Large intestine (tissue), 12 donors: ENCODE measurements at places on chromosomes 11 and 22. TPM values are rescaled to one million over a fixed set of nuclear protein-coding genes. Genes with fewer than 3 reads are reported as not detected.
A peak's percentile ranks its signal among the peaks of the same experiment; 100 is the strongest.

GRCh38 chr11:22049276-22049675 is 143.6 kb upstream of the ANO5 start:
- no peak overlapping the region for H3K4me3 ChIP-seq
- H3K4me1 ChIP-seq: no peaks in the 10 kb centered on the region
- H3K27ac ChIP-seq: no peak overlapping the region

Gene THAP7
- 27.0 TPM for polyA plus RNA-seq

GRCh38 chr11:61120706-61121191 is 18.5 kb downstream of the CD5 start:
- H3K4me3 ChIP-seq: no peak overlapping the region
- H3K36me3 ChIP-seq: no peaks in the 10 kb centered on the region
- H3K4me1 ChIP-seq: peaks cover 4% of the 10 kb centered on the region
- peaks cover 2% of the 10 kb centered on the region for H3K27me3 ChIP-seq

Gene BACE1
- polyA plus RNA-seq: 37.1 TPM

Gene NXPE1
- polyA plus RNA-seq: 0.07 TPM

Gene MPZL3
- polyA plus RNA-seq: 16.7 TPM

DNA sequence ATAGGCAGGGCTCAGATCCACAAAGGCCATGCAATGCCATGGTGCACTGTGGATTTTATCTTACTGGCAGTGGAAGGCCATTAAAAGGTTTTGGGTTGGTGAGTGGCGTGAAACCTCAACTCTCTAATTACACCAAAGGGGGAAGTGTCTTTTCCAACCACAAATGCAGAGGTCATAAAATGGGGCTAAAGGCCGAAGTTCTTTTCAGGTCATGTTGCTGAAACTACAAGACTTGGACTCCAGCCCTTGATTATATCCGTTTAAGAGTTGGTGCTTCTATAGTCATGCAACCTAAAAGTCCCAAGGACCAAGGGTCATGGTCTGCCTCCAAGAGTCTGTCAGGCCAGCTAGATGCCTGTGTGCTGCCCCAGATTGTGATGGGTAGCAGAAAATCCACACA is 434.3 kb downstream of the RAB38 start:
- H3K27ac ChIP-seq: no peak overlapping the region
- H3K27me3 ChIP-seq: no peaks in the 10 kb centered on the region
- H3K4me1 ChIP-seq: peaks cover 9% of the 10 kb centered on the region

DNA sequence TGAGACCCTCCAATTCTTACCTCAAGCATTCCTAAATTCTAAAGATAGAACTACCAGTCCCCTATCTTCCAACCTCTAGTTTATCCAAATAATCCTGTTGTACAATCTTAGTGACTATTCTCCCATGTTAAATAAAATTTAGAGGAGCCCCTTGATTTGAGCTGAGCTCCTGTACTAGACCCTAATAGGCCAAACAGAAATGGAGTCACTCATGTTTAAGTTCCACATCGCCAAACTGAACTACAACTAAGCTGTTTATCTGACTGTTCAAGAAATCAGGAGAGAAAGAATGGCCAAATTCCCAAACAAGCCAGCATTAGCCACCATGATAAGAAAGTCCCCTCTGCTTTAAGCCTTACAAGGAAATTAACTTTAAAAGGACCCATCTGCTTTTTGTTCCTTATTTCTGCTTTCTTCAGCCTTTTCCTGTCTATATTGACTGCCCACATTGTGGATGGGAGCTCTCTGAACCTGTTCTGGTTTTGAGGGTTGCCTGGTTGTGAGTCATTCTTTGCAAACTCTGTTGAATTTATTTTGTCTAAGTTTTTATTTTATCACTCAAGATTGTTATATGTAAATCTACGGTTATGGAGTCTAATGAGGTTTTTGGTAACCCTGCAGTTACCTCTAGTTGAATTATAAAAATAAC is 90.4 kb downstream of the TTC28 start:
- no peaks in the 10 kb centered on the region for H3K27me3 ChIP-seq
- no peak for DNase-seq
- H3K27ac ChIP-seq: no peak overlapping the region
- H3K36me3 ChIP-seq: no peaks in the 10 kb centered on the region
- H3K4me1 ChIP-seq: no peaks in the 10 kb centered on the region
- H3K4me3 ChIP-seq: no peak overlapping the region

DNA sequence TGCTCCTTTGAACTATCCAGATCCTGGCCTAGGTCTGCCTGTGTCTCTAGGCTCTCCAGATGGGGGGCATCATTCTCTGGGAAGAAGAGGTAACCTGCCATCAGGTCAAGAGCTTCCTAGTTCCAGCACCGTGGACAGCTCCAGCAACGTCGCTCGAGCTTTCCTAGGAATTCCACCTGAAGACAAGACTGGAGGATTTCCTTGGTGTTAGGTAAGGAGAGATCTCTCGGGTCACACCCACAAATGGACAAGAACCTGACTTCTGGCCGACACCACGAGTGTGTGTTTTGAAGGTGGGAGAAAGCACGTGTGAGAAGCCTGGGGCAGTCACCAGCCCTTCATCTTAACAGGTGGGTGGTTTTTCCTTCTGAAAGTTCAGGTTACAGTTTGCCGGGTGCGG is 1.2 kb downstream of the PRG3 start:
- DNase-seq: peak; percentile 14
- no peaks in the 10 kb centered on the region for H3K4me1 ChIP-seq
- no peaks in the 10 kb centered on the region for H3K36me3 ChIP-seq
- H3K27me3 ChIP-seq: peaks cover 3% of the 10 kb centered on the region
- no peak overlapping the region for H3K27ac ChIP-seq

DNA sequence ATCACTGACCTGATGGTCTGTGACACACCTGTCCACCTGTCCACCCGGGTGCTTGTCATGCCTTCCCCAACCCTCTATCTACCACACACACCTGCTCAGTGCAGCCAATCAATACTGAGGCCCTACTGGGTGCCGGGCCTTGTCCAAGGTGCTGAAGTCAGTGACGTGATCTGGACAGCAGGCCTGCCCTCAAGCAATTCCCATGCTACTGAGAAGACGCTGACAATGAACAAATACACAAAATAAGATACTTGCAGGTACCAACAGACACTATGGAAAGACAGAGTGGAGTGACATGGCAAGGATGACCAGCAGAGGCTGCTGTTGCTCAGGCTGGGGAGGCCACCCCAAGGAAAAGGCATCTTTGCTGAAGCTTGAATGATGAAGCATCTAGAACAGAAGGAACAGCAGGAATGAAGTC is 21.2 kb downstream of the PLAAT3 start:
- H3K36me3 ChIP-seq: no peaks in the 10 kb centered on the region
- no peak for DNase-seq
- no peaks in the 10 kb centered on the region for H3K27me3 ChIP-seq
- H3K27ac ChIP-seq: no peak overlapping the region

Gene MED17
- 33.7 TPM for polyA plus RNA-seq

DNA sequence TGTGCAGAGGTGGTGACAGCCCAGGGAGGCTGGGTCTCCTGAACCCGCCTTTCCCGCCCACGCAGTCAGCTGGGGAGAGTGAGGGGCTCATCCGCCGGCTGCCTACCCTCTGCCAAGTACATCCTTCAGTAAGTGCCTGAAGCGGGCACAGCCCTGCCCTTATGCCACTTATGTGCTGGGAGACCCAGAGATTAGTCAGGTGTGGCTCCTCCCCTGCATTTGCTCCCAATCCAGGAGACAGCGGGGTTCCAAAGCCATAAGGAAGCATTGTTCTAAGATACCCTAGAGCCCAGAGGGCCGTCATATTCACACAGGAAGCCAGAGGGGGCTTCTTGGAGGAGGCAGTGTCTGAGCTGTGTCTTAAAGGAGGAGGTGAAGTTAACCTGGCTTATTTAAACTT is 5.8 kb upstream of the PPP6R3 start:
- DNase-seq: no peak
- no peaks in the 10 kb centered on the region for H3K27me3 ChIP-seq
- peaks cover 4% of the 10 kb centered on the region for H3K4me1 ChIP-seq
- no peak overlapping the region for H3K4me3 ChIP-seq

- no peaks in the 10 kb centered on the region for H3K36me3 ChIP-seq
- H3K4me1 ChIP-seq: peaks cover 17% of the 10 kb centered on the region
- no peak overlapping the region for H3K27ac ChIP-seq
Observed at GRCh38 chr11:117691218-117691514, 105.8 kb downstream of the DSCAML1 start.

DNA sequence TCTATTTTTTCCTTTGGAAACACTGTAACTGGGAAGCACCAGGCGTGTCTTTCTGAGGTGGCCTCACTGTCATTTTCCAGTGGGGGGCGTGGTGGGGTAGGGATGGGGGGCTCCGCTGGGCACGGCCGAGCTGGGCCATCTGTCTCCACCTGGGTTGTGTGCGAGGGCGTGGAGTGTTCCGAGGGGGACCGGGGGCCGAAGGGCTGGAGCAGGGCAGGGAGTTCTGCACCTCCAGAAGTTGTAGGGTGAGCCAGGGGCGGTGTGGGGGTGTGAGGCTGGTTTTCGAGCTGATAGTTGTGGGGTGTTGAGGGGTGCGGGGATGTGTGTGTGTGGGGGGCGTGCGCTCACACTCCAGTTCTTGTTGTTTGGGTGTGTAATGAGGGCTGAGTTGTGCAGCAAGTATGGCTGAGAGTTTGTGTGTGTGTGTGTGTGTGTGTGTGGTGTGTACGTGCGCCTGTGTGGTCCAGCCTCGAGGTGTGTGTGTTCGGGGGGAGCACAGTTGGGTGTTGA is 10.8 kb downstream of the YPEL4 start:
- no peak for DNase-seq
- peak overlapping the region; percentile 82 for H3K27ac ChIP-seq
- peak overlapping the region; percentile 89 for H3K4me3 ChIP-seq
- peaks cover 3% of the 10 kb centered on the region for H3K27me3 ChIP-seq

Gene F2
- 0.28 TPM for polyA plus RNA-seq

GRCh38 chr11:46725338-46726205 is 6.6 kb downstream of the F2 start:
- H3K4me1 ChIP-seq: no peaks in the 10 kb centered on the region
- H3K27ac ChIP-seq: no peak overlapping the region
- no peaks in the 10 kb centered on the region for H3K27me3 ChIP-seq
- DNase-seq: no peak

GRCh38 chr11:95877291-95877690 is 46.6 kb downstream of the MTMR2 start:
- DNase-seq: no peak
- H3K27me3 ChIP-seq: no peaks in the 10 kb centered on the region
- peaks cover 13% of the 10 kb centered on the region for H3K36me3 ChIP-seq
- no peaks in the 10 kb centered on the region for H3K4me1 ChIP-seq
- no peak overlapping the region for H3K4me3 ChIP-seq

DNA sequence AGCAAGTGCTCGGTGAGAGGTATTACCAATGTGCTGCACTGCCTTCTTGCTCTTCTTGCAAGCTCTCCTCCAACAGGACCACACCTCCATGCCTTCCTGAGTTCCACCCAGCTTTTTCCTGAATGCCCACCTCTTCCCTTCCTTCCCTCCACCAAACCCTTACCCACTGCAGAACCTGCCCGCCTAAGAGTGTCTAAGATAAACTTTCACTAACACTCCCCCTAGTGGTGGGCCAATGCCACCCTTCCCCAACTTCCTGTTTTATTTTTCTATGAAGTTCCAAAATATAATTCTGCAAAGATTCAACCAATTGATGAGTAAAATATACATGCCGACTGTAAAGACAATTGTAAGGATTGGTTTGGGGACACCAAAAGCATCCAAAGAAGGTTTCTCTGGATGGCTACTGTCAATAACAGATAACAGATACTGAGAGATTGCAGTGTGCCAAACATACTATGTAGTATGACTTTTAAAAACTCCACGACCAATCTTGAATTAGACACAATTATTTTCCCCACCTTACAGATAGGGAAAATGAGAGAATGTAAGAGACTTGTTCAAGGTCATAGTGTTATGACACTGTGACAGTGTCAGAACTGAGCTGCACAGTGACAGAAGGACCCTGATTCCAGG is 38.6 kb upstream of the BMAL1 start:
- H3K27me3 ChIP-seq: no peaks in the 10 kb centered on the region
- no peak overlapping the region for H3K4me3 ChIP-seq
- H3K4me1 ChIP-seq: peaks cover 5% of the 10 kb centered on the region
- no peak overlapping the region for H3K27ac ChIP-seq
- no peaks in the 10 kb centered on the region for H3K36me3 ChIP-seq
- DNase-seq: no peak

- H3K27me3 ChIP-seq: no peaks in the 10 kb centered on the region
- H3K27ac ChIP-seq: no peak overlapping the region
- H3K4me3 ChIP-seq: no peak overlapping the region
- DNase-seq: no peak
Observed at GRCh38 chr11:86204356-86204755, 40.2 kb upstream of the EED start.

- DNase-seq: peak; percentile 58
- no peaks in the 10 kb centered on the region for H3K27me3 ChIP-seq
- H3K36me3 ChIP-seq: peaks cover 38% of the 10 kb centered on the region
- H3K4me3 ChIP-seq: no peak overlapping the region
- peaks cover 18% of the 10 kb centered on the region for H3K4me1 ChIP-seq
Observed at GRCh38 chr11:77173494-77173893, 45.4 kb downstream of the MYO7A start.

GRCh38 chr22:37001826-37002225 is 17.4 kb downstream of the TST start:
- no peak for DNase-seq
- H3K27me3 ChIP-seq: no peaks in the 10 kb centered on the region
- no peak overlapping the region for H3K4me3 ChIP-seq
- H3K36me3 ChIP-seq: no peaks in the 10 kb centered on the region
- no peak overlapping the region for H3K27ac ChIP-seq

DNA sequence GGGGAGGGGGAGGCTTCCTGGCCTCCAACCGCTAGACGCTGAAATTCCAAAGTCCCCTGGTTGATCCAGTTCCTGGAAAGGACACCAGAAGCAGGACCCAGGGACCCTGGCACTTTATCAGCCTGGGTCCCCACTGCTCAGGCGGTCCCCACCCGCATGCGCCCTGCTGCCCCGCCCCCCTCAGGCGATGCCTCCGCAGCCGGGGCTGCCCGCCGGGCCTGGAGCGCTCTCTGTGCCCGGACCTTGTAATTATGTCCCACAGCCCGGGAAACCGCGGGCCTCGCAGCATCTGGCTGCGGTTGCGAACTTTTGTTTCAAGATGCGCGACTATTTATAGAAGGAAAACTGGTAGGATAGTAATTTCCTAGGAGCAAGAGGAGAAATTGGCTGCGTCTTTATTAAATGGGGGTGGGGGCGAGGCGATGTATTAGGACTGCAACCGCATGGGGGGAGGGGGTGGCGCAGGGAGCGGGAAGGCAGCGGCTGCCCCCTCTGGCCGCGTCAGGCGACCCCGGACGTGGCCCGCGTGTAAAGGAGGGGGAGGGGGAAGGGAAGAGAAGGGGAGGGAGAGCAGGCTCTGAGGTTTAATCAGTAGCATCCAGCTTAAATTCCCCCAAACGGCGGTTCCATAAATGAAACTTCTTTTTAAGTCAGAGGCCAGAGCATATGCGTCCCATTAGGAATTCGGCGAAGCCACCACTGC is 6.1 kb downstream of the WNT7B start:
- no peak overlapping the region for H3K4me3 ChIP-seq
- DNase-seq: no peak
- H3K36me3 ChIP-seq: no peaks in the 10 kb centered on the region
- H3K4me1 ChIP-seq: no peaks in the 10 kb centered on the region

- no peak for DNase-seq
- no peak overlapping the region for H3K4me3 ChIP-seq
- no peak overlapping the region for H3K27ac ChIP-seq
Observed at GRCh38 chr11:10409207-10409661, 45.8 kb upstream of the AMPD3 start.

GRCh38 chr11:93054881-93055280 is 85.4 kb downstream of the MTNR1B start:
- H3K27me3 ChIP-seq: no peaks in the 10 kb centered on the region
- no peak overlapping the region for H3K27ac ChIP-seq
- no peak for DNase-seq
- H3K36me3 ChIP-seq: no peaks in the 10 kb centered on the region
- H3K4me3 ChIP-seq: no peak overlapping the region
- no peaks in the 10 kb centered on the region for H3K4me1 ChIP-seq

- no peak overlapping the region for H3K4me3 ChIP-seq
- DNase-seq: no peak
- peaks cover 11% of the 10 kb centered on the region for H3K27me3 ChIP-seq
Observed at GRCh38 chr11:114270531-114271270, 25.5 kb upstream of the NNMT start.
